Fibroblast of upper back skin (primary cell): ENCODE measurements at places on chromosomes 6 and 20.

DNA sequence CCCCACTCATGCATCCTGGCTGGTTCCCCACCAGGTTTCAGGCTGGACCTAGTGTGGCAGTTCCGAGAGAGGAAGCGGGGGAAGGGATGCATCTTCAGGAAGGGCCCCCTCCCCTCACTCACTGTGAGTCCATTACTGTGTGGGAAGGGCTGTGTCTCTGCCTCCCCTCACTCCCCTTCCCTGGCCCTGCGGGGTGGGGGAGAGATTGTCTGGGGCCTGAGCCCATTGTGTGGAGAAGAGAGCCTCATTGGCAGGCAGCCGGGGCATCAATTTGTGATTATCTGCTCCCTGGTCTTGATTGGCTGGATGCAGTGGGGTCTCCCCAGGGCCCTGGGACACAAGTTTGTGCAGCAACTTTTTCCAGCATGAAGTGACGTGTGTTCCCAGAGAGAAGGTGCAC is 4.1 kb upstream of the MYT1 start:
- DNase-seq, result no peak

DNA sequence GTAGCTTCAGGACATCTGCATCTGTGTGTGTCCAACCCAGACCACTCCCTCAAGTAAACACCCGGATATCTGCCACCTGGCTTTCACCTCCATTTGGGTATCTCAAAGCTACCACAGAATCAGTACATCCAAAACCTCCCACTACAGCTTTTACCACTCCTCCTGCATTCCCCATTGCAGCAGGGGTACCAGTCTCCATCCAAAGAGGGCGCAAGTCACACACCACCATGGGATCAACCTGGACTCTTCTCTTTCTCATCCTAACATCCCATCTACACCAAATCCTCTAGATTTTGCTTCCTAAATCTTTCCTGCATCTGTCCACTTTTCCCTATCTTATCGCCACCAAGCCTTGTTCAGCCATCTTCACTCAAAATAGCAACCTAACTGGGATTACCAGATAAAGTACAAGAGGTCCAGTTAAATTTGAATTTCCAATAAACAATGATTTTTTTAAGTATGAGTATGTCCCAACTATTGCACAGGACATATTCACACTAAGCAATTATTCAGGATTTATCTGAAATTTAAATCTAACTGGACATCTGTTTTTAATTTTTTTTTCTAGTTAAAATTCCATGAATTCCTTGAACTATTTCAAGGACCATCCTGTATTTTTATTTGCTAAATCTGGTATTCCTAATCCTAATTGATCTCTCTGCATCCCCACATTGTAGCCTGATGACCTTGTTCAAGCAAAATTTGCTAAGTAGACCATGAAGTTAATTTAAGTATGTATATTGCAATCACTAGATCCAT is 164.3 kb upstream of the MLN start:
- peak; percentile 16 for DNase-seq

- no peak for DNase-seq
Observed at GRCh38 chr6:136701045-136701444, 91.2 kb downstream of the MAP3K5 start.

DNA sequence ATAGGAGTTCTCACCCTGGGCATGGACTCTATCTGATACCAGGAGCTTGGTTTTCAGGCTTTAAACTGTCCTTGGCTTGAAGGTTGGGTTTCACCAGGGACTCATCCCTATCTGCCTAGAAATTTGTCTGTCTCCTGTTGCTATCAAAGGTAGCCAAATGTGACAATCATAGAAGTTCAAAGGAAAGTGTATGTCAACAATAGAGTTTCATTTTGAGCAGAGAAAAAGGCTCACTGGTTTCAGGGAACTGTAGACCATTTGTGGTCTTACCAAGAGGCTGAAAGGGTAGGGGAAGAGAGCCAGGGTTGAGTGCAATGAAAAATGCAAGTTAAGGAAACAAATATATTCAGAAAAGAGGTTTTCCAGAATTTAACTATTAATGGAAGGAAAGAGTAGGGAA is 966.8 kb upstream of the CITED2 start:
- no peak for DNase-seq

DNA sequence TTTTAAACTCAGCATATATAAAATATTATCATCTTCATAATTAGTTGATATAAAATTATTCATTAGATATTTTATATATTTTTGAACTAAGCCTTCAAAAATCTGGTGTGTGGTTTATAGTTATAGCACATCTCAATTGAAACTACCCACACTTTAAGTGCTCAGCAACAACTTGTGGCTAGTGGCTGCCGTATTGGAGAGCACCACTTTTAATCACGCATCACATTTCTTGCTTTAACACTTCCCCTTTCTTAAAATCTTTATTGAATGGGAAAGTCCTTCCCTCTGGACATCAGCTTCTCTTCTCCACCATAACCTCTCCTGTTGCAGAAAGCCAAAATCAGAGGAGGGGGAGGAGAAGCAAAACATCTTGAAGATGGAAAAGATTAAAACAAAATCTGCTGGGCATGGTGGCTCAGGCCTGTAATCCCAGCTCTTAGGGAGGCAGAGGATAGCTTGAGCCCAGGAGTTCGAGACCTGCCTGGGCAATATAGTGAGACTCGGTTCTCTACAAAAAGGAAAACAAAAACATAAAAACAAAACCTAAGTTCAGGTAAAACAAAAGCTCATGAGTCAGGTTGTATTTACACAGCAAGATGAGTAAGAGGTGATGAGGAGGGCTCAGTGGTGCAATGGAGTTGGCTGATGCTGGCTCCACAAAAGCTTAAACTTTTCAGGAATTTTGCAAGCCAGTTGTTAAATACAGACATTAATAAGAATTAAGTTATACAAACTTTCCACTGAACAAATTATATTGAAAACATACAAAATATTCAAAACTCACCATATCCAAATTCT is 237.0 kb upstream of the SUPT3H start:
- DNase-seq, result no peak

- no peak for DNase-seq
Observed at GRCh38 chr6:110687326-110687725, 127.9 kb downstream of the CDK19 start.

DNA sequence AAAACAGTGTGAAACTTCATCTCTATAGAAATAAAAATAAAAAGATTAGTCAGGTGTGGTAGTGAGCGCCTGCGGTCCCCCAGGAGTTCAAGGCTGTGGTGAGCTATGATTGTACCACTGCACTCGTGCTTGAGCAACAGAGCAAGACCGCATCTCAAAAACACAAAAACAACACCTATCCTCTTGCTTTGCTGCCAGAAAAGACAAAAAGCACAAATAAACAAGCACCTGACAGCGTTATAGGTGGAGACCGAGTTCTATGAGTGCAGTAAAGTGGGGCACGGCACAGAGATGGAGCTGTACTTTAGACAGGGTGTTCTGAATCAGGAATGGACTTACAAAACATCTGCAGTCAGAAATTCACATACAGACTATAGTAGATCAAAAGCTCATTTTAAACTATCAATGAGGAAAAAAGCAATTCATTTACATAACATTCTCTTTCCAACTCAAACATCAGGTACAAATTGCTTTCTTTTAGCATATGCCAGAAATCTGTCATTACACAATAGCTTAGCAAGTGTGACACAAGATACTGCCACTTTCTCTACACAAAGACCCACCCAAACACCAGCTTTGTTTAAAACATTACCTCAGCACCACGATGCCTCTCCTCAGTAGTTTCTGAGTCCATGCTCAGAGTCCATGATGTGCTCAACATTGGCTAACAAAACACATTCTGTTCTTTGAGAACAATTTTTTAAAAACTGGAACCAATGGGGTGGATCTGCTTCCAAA is 10.1 kb downstream of the EZR start:
- no peak for DNase-seq

DNA sequence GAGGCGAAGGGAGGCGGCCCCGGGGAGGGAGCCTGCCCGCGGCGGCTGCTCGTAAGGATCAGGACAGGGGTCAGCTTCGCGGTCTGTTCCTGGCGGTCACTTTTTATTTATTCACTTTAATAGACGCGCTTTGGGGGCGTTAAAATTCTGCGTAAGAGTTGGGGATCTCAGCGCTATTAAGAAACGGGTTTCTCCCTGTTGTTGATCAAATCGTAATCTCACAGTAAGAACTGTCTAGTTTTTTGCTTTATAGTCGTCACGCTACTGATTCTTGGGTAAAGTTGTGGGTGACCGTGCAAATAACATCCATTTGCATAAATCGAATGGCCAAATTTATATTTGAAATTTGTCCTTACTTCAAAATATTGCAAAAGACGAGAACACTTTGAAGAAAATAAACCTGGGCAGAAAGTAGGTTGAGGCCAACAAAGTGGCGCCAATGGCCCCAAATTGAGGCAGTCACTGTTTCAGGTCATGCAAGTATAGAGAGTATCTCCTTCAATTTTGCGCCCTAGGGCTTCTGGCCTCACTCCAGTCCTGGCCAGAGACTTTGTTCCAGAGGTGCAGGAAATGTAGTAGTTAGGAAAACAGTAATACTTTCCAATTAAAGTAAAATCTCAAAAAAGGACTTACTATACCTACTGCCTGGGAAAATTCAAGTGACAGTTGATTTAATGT is 963 bp upstream of the RMND1 start:
- DNase-seq, result no peak

GRCh38 chr20:48066246-48066645 is 281.0 kb upstream of the SULF2 start:
- peak; percentile 91 for DNase-seq

DNA sequence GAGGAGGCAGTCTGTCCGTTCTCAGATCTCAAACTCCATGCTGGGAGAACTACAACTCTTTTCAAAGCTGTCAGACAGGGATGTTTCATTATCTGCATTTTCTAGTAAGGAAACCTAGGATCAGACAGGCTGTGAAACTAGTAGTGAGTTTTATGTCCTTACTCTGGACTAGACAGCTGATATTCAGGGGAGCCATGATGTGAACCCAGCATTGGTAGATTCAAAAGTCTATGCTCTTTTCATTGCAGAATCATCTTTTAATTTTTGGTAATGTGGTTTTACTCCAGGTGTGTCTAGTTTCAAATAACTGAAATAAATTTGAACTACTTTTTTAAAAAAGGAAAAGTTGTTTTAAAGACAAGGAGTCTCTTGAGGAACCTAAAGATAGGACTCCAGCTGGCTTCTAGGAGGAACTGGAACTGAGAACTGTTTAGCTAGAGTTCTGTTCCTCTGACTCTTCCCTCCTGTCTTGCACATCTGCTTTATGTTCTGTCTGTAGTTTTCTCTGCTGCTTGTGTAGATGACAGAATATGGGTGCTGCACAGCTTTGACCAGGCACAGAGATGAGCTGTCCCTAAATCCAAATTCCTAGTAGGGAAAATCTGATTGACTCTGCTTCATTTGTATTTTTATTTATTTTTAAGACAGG is 27.8 kb upstream of the RNF144B start:
- DNase-seq, result no peak

GRCh38 chr6:7974938-7975763 is 64.6 kb upstream of the TXNDC5 start:
- peak; percentile 70 for DNase-seq

DNA sequence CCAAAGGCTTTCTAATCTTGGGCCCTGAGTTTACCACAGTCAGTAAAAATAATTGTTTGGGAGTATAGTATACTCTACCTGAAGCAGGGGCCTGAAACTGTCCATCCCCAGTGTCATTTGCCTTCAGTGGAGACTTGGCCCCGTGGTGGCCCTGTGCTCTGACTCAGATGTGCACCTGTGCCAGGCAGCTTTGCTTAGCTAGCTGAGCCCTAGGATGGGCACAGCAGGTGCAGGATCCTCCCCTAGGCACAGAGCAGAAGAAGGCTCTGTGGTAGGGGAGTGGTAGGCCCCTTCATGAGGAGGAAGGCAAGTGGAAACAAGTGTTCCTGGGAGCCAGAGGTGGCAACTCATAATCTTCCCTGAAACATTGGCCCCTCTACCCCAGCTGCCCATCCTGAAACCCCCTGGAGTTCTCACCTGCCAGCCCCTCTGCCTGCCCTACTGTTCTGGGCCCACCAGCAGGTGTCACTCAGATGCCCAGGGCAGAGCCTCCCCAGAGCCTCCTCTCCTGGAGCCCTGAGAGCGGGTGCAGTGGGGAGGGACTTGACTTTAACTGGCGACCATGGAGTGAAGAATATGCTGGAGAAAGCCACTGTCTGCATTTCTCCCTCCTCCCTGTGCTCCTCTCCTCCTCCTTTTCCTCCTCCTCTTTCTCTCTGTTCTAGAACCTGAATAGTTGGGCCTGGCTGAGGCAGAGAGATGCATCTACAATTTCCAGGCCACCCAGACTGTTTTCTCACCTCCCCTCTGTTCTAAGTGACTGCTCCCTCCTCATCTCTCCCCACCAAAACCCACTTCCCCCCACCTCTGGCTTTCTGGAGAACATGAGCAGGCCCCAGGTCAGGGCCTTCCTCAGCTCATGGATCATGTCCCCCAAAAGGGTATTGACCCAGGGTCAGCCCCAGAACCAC is 2.9 kb downstream of the CPNE5 start:
- no peak for DNase-seq

DNA sequence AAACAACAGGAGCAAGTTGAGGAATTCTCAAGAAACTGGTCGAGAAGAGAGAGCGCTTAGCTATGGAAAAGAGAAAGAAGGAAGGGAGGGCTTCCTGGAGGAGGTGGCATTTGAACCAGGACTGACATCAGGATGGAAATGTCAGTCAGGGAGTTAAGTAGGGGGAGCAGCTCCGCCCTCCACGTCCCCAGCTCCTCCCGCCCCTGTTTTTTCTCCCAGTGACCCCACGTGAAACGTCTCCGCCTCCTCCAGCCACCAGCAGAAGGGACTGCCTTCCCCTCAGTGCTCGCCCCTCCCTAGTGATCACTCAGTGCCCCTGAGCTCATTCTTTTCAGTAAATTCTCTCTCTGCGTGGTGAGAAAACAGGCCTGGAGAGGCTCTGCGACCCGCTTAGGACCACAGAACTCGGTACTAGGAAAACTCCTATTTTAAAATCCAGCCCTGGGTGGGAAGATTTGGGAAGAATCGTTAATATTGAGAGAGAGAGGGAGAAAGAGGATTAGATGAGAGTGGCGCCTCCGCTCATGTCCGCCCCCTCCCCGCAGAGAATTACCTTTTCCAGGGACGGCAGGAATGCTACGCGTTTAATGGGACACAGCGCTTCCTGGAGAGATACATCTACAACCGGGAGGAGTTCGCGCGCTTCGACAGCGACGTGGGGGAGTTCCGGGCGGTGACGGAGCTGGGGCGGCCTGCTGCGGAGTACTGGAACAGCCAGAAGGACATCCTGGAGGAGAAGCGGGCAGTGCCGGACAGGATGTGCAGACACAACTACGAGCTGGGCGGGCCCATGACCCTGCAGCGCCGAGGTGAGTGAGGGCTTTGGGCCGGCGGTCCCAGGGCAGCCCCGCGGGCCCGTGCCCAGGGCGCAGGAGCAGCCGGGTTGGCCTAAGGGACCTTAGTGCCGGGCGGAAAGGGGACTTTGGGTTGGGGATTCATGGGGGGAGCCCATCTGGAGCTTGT is 4.6 kb downstream of the HLA-DPB1 start:
- DNase-seq, result peak; percentile 36
